NCI-H1417 (cell line): ENCODE measurements at places on chromosomes 3 and 15.
A peak's percentile ranks its signal among the peaks of the same experiment; 100 is the strongest.

DNA sequence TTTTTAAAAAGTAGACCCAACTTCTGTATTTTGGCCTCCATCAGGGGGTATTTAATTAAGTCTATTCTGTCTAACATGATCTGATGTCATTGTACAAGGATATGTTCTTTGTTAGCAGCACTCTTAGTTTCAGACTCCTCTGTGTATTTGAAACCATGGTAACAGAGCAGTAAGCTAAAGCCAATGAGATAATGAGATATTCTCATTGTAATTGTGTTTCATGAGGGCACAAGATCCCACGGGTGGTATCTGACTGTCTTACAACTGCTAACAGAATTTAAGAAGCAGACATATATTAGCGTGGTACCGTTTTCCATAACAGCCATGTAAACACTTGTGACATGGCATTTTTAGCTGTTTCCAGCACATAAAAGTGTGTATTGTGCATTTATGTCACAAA, 251.2 kb upstream of the VEPH1 start:
- DNase-seq: peak; percentile 20

- no peak for DNase-seq
Observed at GRCh38 chr3:66092175-66092995, 53.7 kb upstream of the MAGI1 start.

GRCh38 chr15:77329202-77329601, 90.7 kb downstream of the PEAK1 start:
- DNase-seq: no peak

DNA sequence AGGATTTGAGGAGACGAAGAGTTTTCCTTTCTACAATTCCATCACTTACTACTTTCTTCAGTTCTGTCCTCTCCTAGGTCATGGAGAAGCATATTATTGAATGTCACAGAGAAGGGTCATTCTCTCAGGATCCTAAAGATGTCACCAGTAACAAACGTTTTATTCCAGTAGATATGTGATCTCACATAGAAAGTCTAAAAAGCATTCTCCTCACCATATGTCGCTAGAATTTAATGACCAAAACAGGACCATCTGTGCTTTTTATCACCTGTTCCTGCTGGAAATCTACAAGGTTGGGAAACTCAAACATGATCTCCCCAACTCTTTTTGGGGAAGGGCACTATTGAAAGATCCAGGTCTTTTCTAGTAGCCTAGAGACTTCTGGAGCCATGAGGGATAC, 24.0 kb upstream of the FRMD5 start:
- DNase-seq: no peak

GRCh38 chr3:23889950-23890349, 26.8 kb downstream of the NKIRAS1 start:
- no peak for DNase-seq

DNA sequence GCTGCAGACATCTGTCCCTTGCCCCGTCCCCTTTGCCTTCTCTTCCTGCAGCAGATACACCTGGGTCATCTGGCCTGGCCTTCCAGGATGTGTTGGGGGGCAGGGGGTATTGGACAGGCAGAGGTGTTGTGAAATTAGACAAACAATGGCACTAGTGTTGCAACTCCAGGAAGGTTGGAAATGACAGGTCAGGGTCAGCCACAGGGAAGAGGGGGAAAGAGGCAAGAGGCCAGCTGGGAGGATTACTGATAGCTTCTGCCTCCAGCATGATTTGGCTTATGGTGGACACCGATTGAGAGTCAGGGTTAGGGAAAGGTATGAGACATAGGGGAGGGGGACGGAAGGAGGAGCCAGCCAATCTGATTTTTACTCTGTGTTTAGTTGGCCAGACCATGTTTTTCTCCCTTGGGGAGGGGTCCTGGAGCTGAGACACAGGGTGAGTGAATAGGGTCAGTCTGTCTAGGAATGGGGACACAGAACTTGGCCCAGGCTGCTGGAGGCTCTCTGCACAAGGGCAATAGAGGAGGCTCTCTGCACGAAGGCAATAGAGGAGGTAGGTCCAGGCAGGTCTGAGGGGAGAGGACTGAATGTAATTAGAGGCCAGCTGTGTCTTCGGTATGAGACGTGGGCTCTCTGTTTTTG, 3.4 kb upstream of the ATP2B2 start:
- DNase-seq: no peak

GRCh38 chr15:74208496-74208895, 5.9 kb upstream of the STRA6 start:
- DNase-seq: no peak

GRCh38 chr3:15844889-15845288, 47.1 kb upstream of the ANKRD28 start:
- DNase-seq: no peak

GRCh38 chr15:34355241-34355640, 11.8 kb downstream of the LPCAT4 start:
- no peak for DNase-seq

DNA sequence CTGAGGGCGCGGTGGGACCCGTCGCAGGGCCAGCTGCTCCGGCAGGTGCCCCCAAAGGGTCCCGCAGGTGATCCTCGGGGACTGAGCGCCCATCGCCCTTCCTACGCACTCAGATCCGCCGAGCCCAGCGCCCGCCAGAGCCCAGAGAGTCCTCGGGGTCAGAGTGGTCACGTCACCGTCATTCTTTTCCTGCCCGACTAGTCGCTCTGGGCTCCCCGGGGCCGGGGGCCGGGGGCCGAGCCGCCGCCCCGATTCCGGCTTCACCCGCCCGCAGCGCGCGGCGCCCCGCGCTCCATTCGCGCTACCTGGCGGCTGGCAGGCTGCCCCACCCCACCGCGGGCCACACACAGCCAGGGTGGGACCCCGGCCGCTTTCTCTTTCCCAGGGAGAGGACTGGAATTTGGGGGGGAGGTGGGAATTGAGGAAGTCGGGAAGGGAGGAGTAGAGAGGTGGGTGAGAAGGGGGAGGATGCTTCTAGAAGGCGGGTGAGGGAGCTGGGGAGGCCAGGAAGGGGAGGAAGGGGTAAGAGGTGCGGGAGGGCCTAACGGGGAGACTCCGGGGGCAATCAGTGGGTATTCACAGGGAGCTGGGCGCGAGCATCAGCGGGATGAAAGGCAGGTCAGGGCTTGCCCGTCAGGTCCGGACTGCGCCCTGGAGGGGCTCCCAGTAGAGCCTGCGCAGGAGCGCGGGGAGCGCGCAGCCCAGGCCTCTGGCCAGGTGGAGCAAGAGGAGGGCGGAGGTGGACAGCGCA, 36.1 kb upstream of the EPHB3 start:
- no peak for DNase-seq

DNA sequence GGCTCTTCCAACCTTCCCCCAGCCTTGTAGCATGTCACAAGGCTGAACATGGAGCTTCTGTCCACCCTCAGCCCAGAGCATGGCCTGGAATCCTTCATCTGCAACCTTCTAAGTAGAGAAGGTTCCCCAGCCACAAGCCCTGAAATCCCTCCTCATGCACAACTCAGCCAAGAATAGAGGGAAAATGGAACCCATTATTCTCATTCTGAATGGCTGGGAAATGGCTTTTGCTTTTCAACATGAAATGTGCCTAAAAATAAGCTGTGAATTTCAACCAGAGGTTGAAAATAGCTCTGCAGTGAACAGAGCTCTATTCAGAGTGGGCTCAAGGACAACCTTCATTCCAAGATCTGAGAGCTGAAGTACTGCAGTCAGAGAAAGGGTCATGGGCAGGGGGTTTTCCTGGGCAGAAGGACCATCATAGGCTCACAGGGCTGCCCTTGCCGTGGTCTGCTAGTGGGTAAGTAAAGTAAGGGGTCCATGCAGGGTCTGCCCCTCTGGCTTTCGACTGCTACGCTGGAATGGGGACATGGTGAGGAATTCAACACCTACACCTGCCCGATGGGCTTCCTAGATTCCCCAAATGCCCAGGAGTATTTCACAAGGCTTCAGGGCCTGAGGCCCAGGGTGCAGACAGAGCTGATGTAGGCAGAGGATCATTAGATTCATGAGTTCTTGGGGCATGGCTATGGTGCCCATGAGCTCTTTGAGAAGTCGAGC, 35.9 kb downstream of the POC1A start:
- DNase-seq: no peak

- no peak for DNase-seq
Observed at GRCh38 chr15:63905558-63906265, 72.0 kb upstream of the HERC1 start.

DNA sequence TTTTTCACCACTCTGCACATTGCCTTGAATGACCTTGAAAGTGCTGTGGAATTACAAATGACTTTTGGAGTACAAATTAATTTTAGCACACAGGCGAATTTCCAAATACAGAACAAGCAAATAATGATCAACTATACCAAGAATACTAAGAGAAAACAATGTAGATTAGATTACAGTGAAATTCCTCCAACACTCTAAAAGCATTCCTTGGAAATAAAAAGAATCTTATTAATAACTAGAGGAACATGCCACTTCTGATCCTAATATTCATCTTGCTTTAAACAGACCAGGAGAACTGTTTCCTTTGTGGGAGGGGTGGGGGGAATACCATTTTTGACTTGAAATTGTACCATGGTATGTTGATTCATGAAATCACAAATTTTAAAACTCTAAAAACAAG, 167.5 kb downstream of the SUCLG2 start:
- no peak for DNase-seq

- DNase-seq: no peak
Observed at GRCh38 chr3:54873059-54874010, 54.5 kb downstream of the LRTM1 start.

DNA sequence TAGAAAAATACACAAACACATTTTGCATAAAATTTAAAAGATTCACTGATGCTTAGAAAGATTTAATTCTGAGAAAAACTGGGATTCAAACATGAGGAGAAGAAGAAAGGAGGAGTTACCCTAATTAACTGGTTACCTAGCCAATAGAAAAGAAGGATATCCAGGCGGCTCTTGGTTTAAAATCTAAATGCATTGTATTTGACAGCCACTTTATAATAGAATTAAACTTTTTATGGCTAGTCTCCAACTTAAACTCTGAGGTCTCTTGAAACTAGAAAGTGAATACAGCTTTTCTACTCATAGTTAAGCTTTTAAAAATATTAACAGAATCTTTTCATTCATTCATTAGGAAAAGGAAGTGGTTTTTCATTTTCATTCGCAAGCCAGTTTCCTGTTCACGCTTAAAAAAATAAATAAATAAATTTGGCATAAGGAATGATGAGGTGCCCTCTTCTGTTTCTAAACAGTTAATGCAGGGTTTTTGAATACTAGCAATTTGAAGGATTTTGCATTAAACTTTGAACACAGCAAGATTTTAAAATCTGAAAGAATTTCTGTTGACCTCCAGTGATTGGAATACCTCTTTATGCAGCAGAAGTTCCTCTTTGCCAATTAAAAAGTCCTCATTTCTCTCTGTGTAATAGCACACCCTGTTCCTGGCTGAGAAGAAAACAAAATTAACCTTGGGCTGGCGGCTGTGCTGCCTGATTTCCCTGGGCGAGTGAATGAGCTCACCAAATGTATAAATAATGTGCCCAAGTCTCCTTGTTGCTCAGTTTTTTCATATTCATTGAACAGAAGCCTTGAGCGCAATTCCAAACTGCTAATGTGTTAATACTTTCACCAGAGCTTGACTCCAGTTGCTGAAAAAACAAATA, 105.1 kb downstream of the ZMAT3 start:
- peak; percentile 78 for DNase-seq
